ENCODE measurements at places on chromosomes 3 and 15.
A peak's percentile ranks its signal among the peaks of the same experiment; 100 is the strongest.

DNA sequence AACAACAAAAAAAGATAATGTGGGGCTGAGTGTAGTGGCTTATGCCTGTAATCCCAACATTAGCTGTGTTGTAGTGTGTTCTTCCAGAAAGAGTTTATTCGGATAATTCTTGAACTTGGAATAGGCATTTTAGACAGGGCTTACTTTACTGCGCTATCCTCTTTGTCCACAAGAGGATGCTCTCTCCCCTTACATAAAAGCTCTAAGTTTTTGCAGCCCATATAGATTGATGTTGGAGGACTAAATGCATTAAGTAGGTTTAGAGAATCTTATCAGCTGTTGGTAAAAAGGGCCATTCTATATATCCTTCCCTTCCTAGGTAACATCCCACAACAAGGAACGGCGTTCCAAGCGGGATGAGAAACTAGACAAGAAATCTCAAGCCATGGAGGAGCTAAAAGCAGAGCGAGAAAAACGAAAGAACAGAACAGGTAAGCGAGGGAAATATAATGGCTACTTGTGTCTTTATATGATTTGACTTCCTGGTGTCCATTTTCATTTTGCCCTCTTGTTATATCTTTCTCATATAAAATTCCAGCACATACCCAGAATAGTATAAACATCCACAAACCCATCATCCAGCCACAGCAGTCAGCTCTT, 27.8 kb upstream of the ITPKA start:
- DNase-seq = no peak

GRCh38 chr15:67120839-67121643, 55.6 kb downstream of the SMAD3 start:
- peak; percentile 94 for DNase-seq

GRCh38 chr3:98766924-98767323, 3.8 kb downstream of the ST3GAL6 start:
- no peak for DNase-seq

GRCh38 chr3:65776494-65776893, 262.2 kb downstream of the MAGI1 start:
- no peak for DNase-seq

GRCh38 chr15:31558840-31559239, 232.2 kb downstream of the KLF13 start:
- no peak for DNase-seq

GRCh38 chr3:173371848-173372487, 25.6 kb upstream of the NLGN1 start:
- no peak for DNase-seq

DNA sequence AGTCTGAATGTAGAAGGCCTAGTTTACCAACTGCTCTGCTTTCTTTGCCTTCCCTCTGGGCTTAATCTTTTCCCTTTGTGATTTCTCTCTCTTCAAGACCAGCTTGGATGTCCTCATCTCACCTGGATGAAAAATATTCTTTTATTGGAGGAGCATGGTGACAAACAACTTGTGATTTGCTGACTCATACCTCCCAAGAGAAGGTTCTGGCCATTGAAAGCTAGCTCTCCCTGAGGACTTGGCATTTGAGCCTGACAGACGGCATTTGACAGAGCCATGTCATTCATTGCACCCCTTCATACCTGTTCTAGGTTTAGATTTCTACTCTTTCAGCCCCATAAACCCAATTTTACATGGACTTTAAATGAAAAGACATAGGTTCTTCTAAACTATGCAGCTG, 33.3 kb downstream of the ATG7 start:
- no peak for DNase-seq

DNA sequence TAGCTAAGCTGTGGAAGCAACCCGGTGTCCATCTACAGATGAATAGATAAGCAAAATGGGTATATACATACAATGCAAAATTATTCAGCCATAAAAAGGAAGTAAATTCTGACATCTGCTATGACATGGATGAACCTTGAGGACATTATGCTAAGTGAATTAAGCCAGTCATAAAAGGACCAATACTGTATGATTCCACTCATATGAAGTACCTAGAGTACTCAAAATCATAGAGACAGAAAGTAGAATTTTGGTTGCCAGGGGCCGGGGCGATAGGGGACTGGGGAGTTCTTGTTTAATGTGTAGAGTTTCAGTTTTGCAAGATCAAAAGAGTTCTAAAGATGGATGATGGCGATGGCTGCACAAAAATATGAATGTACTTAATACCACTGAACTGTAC, 10.3 kb downstream of the EID1 start:
- no peak for DNase-seq

- no peak for DNase-seq
These were observed 28.0 kb upstream of the TEX9 start for GRCh38 chr15:56337084-56337725.

GRCh38 chr15:95458721-95459120, 871.8 kb upstream of the NR2F2 start:
- DNase-seq = no peak

DNA sequence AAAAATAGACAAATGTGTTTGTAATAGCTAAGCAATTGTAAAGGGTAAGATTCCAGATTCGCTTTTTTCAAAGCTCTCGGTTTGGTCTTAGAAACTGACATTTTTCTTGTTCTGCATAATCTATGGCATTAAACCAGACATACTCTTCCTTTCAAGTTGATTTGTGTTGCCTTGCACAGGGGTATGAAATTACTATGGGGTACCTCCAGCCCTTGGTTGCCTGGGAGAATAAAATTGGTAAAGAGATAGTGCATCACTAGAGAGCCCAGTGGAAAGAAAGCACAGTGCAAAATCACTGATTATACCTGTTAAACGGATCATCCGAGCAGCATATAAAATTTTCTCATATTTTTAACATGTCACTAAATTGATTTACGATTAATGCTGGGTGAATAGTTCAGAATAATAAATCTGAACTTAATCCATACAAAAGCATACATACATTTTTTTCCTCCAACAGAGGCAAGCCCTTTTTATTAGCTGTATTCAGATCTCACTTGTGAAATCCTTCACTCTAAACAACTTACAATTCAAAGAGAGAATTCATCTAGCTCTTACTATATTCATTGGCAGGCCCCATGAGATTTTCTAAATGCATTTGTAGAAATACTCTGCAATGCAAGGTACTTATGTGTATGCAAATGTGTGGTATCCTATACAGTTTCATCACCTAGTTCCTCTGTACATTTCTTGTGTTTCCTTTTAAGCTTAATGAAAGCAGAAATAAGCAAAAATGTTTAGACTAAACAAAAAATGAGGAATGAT, 224.4 kb downstream of the ROBO1 start:
- DNase-seq = no peak

DNA sequence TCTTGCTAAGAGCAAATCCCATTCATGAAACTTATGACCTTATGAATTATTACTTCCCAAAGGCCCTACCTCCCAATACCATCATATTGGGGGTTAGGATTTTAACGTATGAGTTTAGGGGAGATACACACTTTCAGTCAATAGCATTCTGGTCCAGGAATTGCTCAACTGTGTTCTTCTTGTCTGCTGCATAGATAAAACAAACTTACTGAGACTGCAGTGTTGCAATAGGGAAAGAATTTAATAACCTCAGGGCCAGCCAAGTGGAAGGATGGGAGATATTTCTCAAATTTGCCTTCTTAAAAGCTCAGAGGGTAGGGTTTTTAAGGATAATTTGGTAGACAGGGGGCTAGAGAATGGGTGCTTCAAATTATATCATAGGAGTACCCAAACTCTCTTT, 625.8 kb downstream of the OTOL1 start:
- DNase-seq = no peak

- peak; percentile 54 for DNase-seq
These were observed 32.8 kb downstream of the FBLN2 start for GRCh38 chr3:13581485-13582365.

GRCh38 chr3:24830230-24831152, 335.8 kb upstream of the THRB start:
- DNase-seq = no peak

DNA sequence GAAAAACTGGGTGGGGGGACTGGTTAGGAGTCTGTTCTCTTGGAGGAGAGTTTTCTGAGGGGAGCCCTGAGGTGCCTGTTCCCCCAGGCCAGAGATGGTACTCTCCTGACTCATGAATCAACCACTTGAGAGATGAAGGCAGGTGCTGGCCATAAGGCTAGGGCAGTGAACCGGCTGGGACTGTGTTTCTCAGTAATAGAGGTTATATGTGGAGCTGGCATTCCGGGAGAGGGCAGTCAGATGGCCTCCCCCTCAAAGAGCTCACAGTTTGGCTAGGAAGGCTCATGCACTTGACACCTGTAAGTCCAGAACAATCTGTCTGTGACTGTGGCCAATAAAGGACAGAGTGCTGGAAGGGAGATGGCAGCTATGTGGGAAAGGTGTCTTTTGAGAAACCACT, 10.0 kb upstream of the SCN10A start:
- DNase-seq = no peak

DNA sequence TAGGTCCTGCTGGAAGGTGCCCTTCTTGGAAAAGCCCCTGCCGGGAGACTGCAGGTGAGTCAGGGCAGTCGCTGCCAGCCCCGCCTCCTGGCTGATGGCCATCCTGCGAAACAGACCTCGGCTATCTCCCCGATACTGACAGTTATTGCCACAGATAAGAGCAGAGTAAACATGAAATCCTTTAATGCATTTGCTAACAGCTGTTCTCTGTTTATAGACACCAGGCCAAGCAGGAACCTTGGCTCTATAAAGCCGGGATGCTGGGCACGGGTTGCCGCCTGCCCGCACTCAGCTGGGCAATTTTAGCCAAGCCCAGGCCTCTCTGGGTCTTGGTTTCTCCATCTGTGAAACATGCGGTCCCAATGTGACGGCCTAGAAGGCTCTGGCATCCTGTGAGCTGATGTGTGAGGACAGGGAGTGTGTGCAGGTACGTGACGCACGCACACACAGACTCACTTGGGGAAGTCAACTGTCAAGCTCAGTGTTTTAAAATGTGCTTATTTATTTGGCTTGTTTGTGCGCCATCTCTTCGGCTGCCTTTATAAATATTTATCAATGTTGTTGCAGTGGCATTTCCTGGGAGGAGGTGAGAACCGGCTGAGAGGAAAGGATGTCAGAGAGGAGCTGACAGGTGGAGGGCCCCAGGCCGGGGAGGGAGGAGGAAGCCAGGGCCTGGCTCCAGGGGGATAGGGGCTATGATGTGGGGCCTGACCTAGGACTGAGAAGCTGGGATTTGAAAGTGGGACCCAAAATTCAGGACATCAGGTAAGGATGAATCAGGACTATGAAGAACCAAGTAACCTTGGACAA, 50.8 kb upstream of the PRR23E start:
- peak; percentile 47 for DNase-seq

DNA sequence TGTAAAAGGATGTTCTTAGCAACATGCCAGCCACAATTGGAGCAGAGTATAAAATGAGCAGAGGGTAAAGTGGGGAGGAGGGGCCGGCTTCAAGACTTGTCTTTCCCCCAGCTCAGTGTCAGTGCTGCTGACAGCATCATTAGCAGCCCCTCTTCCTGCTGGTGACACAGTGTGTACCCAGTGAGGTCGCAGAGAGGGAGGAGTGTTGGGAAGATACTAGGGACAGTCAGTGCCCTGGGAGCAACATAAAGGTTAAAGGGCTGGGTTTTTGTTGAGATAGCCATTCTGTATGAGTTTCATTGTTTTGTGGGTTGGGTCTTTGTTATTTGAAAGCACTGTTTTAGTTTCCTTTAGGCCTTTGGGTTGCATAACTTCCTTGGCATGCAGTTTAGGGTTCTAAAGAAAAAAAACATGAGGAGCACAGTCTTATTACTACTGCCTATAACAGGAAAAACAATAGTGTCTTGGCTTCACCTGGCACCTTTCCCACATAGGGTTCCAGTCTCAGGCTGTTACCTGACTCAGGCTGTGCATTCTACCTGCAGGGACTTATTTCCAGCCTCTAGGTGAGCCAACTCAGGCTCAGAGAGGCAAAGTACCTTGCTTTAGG, 94.1 kb upstream of the SKOR1 start:
- no peak for DNase-seq

- DNase-seq = no peak
These were observed 15.9 kb upstream of the LTF start for GRCh38 chr3:46480491-46481195.

- DNase-seq = no peak
These were observed 47.7 kb upstream of the GYG1 start for GRCh38 chr3:148943506-148944205.

DNA sequence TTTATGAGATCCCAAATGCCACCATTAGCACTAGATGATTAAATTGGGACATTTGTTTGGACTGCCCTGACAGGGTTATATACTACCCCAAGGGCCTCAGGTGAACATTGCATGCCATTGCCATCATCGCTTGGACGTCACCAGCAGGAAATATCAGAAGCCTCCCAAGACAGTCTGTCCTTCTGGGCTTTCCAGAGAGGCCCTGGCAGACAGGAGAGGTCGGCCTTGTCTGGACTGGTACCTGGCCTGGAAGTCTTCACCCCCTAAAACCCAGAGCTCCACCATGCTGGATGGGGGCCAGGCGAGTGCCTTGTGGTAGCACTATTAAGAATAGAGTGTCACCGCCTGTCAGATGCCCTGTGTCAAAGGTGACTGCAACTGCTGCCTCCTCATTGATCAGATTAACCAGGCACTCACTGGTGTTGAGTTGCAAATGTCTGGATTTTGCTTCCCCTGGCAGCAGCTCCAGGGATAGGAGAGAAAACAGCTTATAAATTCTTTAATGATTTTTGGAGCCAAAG, 324.1 kb upstream of the RASGRP1 start:
- DNase-seq = no peak

DNA sequence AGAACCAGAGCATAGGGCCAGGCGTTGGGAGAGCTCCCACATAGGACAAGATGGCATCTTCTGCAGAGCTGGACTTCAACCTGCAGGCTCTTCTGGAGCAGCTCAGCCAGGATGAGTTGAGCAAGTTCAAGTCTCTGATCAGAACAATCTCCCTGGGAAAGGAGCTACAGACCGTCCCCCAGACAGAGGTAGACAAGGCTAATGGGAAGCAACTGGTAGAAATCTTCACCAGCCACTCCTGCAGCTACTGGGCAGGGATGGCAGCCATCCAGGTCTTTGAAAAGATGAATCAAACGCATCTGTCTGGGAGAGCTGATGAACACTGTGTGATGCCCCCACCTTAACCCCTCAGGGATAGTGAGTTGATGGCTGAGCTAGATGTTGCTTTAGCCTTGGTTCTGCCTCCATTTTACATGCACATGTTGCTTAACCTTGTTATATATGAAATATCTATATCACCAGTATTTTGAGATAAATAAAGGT, at the start of gene PYDC2:
Gene PYDC2 (plus strand): TSS at position 51 of the 483 bp plus-strand sequence. CDS start 0 bp downstream, at position 51.
- DNase-seq = no peak

- DNase-seq = peak; percentile 35
These were observed 37.6 kb downstream of the MTMR10 start for GRCh38 chr15:30953731-30954378.

GRCh38 chr3:162586591-162586990, 1090.0 kb downstream of the OTOL1 start:
- DNase-seq = no peak

GRCh38 chr3:195240939-195241338, 30.0 kb downstream of the XXYLT1 start:
- DNase-seq = peak; percentile 44

- DNase-seq = peak; percentile 38
These were observed 783 bp downstream of the RNF168 start for GRCh38 chr3:196502775-196503195.
